ENCODE measurements at places on chromosomes 3 and 15. TPM values are rescaled to one million over a fixed set of nuclear protein-coding genes. Genes with fewer than 3 reads are reported as not detected.

GRCh38 chr15:47610736-47611135 is 106.6 kb upstream of the SEMA6D start:
- DNase-seq, result no peak
- H3K4me3 ChIP-seq, result no peak overlapping the region
- H3K27ac ChIP-seq, result no peak overlapping the region

- H3K4me3 ChIP-seq, result no peak overlapping the region
- H3K4me1 ChIP-seq, result no peaks in the 10 kb centered on the region
- no peaks in the 10 kb centered on the region for H3K27me3 ChIP-seq
- H3K36me3 ChIP-seq, result no peaks in the 10 kb centered on the region
- peak; percentile 3 for DNase-seq
Observed at GRCh38 chr15:88388686-88389085, 78.5 kb downstream of the MRPL46 start.

GRCh38 chr3:108223928-108224327 is 1.7 kb upstream of the IFT57 start:
- peak overlapping the region; percentile 86 for H3K4me3 ChIP-seq
- peak overlapping the region; percentile 71 for H3K27ac ChIP-seq
- peaks cover 14% of the 10 kb centered on the region for H3K4me1 ChIP-seq
- no peak for DNase-seq

DNA sequence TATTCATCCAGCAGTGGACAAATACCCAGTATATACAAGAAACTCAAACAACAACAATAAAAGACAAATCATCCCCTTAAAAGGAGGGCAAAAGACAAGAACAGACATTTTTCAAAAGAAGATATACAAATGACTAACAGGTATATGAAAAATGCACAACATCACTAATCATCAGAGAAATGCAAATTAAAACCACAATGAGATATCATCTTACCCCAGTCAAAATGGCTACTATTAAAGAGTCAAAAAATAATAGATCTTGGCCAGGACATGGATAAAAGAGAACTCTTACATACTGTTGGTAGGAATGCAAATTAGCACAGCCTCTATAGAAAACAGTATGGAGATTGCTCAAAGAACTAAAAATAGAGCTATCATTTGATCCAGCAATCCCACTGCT is 16.9 kb downstream of the DHX36 start:
- no peaks in the 10 kb centered on the region for H3K4me1 ChIP-seq
- H3K27me3 ChIP-seq, result no peaks in the 10 kb centered on the region
- no peak overlapping the region for H3K4me3 ChIP-seq
- DNase-seq, result no peak

The ISL2 gene
- not detected for total RNA-seq

DNA sequence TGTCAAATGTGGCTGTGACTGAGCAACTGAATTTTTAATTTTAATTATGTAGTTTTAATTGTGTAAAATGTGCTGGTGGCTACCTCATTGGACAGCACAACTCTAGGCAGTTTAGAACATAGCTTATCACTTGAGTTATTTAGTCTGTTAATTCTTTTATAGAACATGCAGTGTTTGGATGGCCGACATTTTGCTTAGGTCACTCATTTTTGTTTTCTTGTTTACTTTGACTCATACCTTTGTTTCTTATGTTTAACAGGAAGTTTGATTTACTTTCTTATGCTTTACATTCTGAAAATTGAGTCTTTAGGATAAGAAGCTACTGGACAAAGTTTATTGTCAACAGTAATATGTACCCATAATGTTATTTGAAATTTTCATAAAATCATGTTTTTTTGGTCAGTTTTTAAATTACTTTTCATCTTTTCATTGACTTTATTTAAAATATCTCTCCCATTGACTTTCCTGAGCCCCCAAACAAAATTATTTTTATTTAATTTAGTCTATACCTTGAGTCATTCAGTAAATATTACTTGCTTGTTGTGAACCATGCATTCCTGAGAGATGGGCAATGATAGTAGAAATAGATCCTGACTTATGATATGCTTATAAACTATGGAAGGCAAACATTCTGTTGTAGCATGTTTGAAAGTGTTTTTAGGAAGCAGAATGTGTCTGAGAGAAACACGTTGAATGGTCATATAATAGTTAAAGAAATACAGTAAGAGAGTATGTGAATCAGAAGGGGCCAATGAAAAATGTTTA is 60.6 kb downstream of the TCF12 start:
- no peaks in the 10 kb centered on the region for H3K27me3 ChIP-seq
- no peak overlapping the region for H3K27ac ChIP-seq
- no peak for DNase-seq
- no peaks in the 10 kb centered on the region for H3K36me3 ChIP-seq
- H3K4me1 ChIP-seq, result peaks cover 7% of the 10 kb centered on the region
- H3K4me3 ChIP-seq, result no peak overlapping the region

- H3K4me3 ChIP-seq, result no peak overlapping the region
- H3K4me1 ChIP-seq, result no peaks in the 10 kb centered on the region
Observed at GRCh38 chr15:25811481-25811906, 51.6 kb downstream of the ATP10A start.

- no peak overlapping the region for H3K27ac ChIP-seq
- no peak for DNase-seq
- no peak overlapping the region for H3K4me3 ChIP-seq
- no peaks in the 10 kb centered on the region for H3K27me3 ChIP-seq
Observed at GRCh38 chr15:60973637-60974415, 255.3 kb downstream of the RORA start.

DNA sequence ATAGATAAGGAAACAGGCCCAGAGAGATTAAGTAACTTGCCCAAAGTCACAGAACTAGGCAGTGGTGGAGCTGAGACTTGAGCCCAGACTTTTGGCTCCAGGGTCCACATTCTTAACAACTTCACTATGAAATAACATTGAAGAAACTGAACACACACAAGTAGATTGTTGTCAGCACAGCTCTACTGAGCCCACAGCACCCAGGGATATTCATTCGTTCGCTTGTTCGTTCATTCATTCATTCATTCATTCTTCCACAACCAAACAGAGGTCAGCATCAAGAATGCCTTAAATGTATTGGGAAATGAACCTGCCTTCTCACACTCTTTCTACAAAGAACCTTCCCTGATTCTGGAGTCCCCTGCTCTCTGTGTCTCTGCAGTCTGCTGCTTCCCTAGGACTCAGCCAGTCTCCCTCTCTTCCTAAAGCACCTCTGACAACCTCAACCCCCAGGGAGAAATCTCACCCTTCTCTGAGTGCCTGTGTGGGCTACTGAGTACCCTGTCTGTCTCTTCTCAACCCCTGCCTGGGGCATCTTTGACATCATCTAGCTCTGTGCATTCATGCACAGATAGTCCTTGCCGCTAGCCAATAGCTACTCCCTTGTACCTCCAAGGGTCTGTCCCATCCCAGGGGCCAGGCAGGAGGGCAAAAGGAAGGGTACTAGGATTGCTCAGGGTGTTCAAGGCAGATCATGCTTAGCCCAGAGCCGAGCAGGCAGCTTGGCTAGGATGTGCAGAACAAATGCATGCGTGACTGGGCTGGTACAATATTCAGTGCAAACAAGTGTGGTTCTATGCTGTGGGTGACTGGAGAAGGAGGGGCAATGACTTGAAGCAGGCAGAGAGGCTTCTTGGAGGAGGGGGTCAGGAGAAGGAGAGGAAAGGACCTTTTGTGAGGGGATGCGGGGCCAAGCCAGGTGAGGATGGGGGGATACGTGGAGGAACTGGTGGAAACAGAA is 3.4 kb downstream of the LINGO1 start:
- H3K27ac ChIP-seq, result no peak overlapping the region
- no peaks in the 10 kb centered on the region for H3K27me3 ChIP-seq
- no peaks in the 10 kb centered on the region for H3K4me1 ChIP-seq
- no peak overlapping the region for H3K4me3 ChIP-seq
- DNase-seq, result peak; percentile 16

The FAIM gene
- total RNA-seq, result 14.1 TPM

- no peak for DNase-seq
- peaks cover 13% of the 10 kb centered on the region for H3K4me1 ChIP-seq
- peak overlapping the region; percentile 69 for H3K27ac ChIP-seq
- no peaks in the 10 kb centered on the region for H3K27me3 ChIP-seq
- peak overlapping the region; percentile 74 for H3K4me3 ChIP-seq
Observed at GRCh38 chr15:23039917-23040281, 530 bp upstream of the TUBGCP5 start.

GRCh38 chr3:42749753-42750231 is 23.3 kb downstream of the CCDC13 start:
- H3K27ac ChIP-seq, result peak overlapping the region; percentile 58
- peaks cover 10% of the 10 kb centered on the region for H3K4me1 ChIP-seq
- H3K4me3 ChIP-seq, result no peak overlapping the region
- no peak for DNase-seq

The ALAS1 gene
- 14.2 TPM for total RNA-seq

The MELTF gene
- total RNA-seq, result 3.9 TPM

DNA sequence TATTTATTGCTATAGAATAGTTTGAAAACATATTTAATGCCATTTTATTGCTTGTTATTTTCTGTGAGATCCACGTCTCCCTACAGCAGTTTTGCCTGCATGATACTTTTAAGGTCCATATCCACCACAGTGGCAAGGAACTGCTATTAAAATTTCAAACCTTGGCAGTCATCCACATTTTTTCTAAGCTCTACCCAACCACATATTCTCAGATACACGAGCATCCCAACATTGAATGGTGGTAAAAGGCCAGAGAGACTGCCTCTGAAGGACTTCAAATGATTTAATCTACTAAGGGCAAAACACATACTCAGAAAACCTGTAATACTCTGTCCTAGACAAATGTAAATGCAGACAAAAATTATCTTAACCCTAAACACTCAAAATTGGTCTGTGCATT is 173.1 kb downstream of the ERC2 start:
- no peak overlapping the region for H3K27ac ChIP-seq
- H3K27me3 ChIP-seq, result no peaks in the 10 kb centered on the region
- H3K4me3 ChIP-seq, result no peak overlapping the region
- no peaks in the 10 kb centered on the region for H3K4me1 ChIP-seq
- no peak for DNase-seq

DNA sequence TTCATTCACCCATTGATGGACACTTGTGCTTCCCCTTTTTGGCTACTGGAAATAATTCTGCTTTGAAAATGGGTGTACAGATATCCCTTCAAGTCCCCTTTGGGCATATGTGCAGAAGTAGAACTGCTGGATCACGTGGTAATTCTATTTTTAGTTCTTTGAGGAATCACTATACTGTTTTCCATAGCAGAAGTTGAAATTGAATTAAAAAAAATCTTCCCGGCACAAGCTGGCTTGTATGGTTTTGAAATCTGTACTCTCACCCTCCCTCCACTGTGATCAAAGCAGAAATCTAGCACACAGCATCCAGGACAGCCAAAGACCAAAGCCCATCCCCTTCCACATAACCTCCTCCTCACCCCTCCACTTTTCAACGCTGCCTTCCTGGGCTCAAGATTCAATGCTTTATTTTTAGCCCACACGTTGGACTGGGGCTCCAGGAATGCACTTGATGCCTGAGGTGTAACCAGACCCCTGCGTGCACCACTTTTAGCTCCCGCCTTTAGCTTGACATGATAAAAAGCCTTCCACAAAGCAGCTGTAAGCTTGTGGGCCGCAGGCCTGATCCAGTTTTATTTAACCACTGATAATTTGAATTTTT is 29.9 kb downstream of the TMEM40 start:
- H3K4me3 ChIP-seq, result no peak overlapping the region
- no peaks in the 10 kb centered on the region for H3K36me3 ChIP-seq
- H3K4me1 ChIP-seq, result no peaks in the 10 kb centered on the region
- no peaks in the 10 kb centered on the region for H3K27me3 ChIP-seq

DNA sequence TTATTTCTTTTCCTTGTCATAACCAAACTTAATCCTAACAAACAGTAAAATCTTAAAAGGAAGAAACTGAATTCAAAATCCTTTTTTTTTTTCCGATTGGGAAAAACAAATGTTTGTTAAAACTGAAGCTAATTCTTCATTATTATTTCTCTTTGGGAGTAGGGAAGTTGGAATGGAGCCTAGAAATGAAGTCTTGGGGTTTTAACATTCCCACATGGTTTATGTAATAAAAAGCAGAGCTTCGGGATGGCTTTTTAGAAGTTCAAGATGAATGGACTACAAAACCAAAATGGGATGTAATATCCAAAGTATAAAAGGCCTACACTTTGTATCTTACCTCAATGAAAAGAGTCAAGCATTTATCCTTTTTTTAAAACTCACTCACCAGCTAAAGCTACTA is 189.0 kb upstream of the TMC3 start:
- H3K4me3 ChIP-seq, result no peak overlapping the region
- no peaks in the 10 kb centered on the region for H3K4me1 ChIP-seq
- no peaks in the 10 kb centered on the region for H3K36me3 ChIP-seq

GRCh38 chr15:71708741-71709140 is 101.6 kb upstream of the NR2E3 start:
- no peaks in the 10 kb centered on the region for H3K27me3 ChIP-seq
- no peak overlapping the region for H3K27ac ChIP-seq
- no peaks in the 10 kb centered on the region for H3K36me3 ChIP-seq

GRCh38 chr3:133840055-133840737 is 34.6 kb downstream of the SRPRB start:
- DNase-seq, result no peak
- H3K36me3 ChIP-seq, result no peaks in the 10 kb centered on the region
- H3K4me1 ChIP-seq, result no peaks in the 10 kb centered on the region
- no peaks in the 10 kb centered on the region for H3K27me3 ChIP-seq
- no peak overlapping the region for H3K27ac ChIP-seq

The ATP8B4 gene
- 5.3 TPM for total RNA-seq

The TMEM212 gene
- total RNA-seq, result not detected
